ENCODE measurements at places on chromosomes 7 and 10. TPM values are rescaled to one million over a fixed set of nuclear protein-coding genes. Genes with fewer than 3 reads are reported as not detected.

Gene IDI2
- total RNA-seq = not detected

Gene KLF14
- not detected for total RNA-seq

Gene STRIP2
- 4.9 TPM for total RNA-seq

Gene WASL
- 19.6 TPM for total RNA-seq

Gene MAGI2
- 4.5 TPM for total RNA-seq

Gene BAMBI
- 1.9 TPM for total RNA-seq

Gene ATG9B
- total RNA-seq = 0.10 TPM

Gene SPAM1
- total RNA-seq = not detected

Gene SFTPA2
- not detected for total RNA-seq

Gene NUTM2A
- 0.48 TPM for total RNA-seq

Gene PTPRN2
- 1.4 TPM for total RNA-seq

Gene UCN3
- not detected for total RNA-seq

Gene ITIH5
- total RNA-seq = not detected

Gene FAM25A
- total RNA-seq = not detected

Gene PNLIPRP3
- total RNA-seq = not detected

Gene CH25H
- 8.5 TPM for total RNA-seq

Gene PIP
- not detected for total RNA-seq

Gene FAM20C
- 6.5 TPM for total RNA-seq

Gene LEP
- not detected for total RNA-seq

Gene OR2A42
- total RNA-seq = not detected

Gene GHRHR
- total RNA-seq = not detected

Gene IGFBP1
- total RNA-seq = not detected

Gene TWIST1
- total RNA-seq = under 0.01 TPM

Gene ZPBP
- not detected for total RNA-seq

Gene ZNF727
- total RNA-seq = not detected

Gene HOXA1
- 1.6 TPM for total RNA-seq

Gene C10orf143
- total RNA-seq = 1.6 TPM

Gene HKDC1
- not detected for total RNA-seq

Gene CHRM2
- total RNA-seq = not detected

Gene CRTAC1
- 3.4 TPM for total RNA-seq

Gene UCMA
- not detected for total RNA-seq

Gene GIMAP8
- total RNA-seq = 49.6 TPM

Gene PON3
- total RNA-seq = 0.19 TPM

Gene ZNF33A
- total RNA-seq = 18.0 TPM

Gene POM121C
- total RNA-seq = 12.1 TPM

Gene FXYD4
- total RNA-seq = not detected

Gene OR2A5
- not detected for total RNA-seq

Gene LBX1
- not detected for total RNA-seq

Gene PKD2L1
- not detected for total RNA-seq

Gene HTR5A
- total RNA-seq = not detected

Gene HGF
- total RNA-seq = 2.3 TPM

Gene ZSCAN21
- 9.1 TPM for total RNA-seq

Gene LIPA
- 23.8 TPM for total RNA-seq

Gene TMEM229A
- not detected for total RNA-seq

Gene PLCE1
- 0.10 TPM for total RNA-seq

Gene SPDYE9
- not detected for total RNA-seq

Gene HIBADH
- 24.5 TPM for total RNA-seq

Gene ASB10
- not detected for total RNA-seq

Gene CCDC172
- not detected for total RNA-seq

Gene IL15RA
- 17.2 TPM for total RNA-seq

Gene CCDC146
- total RNA-seq = 1.6 TPM

Gene ZNF425
- total RNA-seq = 2.3 TPM

Gene NPC1L1
- not detected for total RNA-seq

Gene PAX4
- not detected for total RNA-seq

Gene ZNF783
- 6.9 TPM for total RNA-seq

Gene IKZF1
- not detected for total RNA-seq

All from vein endothelial cell (primary cell).